ENCODE measurements at places on chromosomes 1 and 21.

DNA sequence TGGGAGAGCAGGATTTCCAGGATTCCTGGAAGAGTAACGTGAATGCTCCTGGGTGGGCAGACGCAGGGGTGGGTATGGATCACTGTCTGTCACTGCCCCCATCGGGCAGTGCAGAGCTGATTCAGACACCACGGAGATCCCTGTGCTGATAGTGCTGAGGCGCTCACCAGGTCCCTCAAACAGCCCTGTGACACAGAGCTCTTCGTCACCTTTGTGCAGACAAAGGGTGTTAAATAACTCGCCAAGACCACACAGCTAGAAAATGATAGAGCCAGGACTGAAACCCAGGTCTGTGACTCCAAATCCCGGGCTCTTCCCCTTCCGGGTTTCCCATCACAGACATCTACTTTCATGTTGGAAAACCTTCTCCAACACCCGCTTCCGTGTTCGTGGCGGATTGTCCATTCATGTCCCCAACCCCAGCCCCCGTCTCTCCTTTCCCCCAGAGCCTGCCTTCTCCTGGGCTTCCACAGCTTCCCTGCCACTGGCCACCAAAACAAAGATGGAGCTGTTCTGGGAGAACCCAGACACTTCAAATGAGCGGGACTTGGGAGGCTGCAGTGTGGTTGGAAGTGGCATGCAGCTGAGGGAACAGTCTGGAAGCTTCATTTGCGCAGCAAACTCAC, 2.6 kb downstream of the EFHD2 start:
- no peak for DNase-seq

DNA sequence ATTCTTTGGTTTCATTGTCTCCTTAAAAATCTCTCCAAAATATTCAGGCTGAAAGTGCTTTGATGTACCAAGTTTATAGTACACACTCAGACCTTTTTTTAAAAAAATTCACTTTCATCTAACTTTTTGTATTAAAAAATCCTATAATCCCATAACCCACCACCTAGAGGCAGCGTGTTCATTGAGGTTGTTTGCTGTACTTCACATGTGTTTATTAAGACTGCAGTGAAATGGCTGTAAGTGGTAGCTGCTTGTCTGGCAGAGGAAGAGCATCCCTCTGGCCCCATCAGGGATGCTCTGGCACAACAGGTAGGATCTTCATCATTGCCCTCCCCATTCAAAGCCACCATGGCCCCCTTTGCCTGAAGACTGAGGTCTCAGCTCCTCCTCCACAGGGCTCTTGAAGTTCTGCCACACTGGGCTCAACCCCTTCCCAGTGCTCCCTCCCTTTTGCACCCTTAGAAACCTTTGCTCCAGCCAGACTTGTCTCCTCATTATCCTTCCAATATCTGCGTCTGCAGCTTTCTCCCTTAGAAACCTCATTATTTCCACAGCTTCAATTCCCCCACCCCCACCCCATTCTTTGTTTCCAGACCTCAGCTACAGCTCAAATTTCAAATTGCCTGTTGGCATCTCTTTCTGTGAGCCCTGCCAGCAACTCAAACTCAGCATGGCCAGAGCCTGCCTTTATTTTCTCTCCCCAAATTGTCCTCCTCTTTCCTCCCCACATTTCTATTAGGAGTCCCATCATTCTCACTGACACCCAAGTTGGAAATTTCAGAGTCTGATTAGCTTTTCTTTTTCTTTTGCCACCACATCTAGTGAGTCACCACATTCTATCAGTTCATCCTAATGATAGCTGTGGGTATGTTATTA, 369.6 kb upstream of the USP24 start:
- no peak for DNase-seq

- no peak for DNase-seq
These were observed 31.6 kb downstream of the ZBTB8OS start for GRCh38 chr1:32618673-32619221.

DNA sequence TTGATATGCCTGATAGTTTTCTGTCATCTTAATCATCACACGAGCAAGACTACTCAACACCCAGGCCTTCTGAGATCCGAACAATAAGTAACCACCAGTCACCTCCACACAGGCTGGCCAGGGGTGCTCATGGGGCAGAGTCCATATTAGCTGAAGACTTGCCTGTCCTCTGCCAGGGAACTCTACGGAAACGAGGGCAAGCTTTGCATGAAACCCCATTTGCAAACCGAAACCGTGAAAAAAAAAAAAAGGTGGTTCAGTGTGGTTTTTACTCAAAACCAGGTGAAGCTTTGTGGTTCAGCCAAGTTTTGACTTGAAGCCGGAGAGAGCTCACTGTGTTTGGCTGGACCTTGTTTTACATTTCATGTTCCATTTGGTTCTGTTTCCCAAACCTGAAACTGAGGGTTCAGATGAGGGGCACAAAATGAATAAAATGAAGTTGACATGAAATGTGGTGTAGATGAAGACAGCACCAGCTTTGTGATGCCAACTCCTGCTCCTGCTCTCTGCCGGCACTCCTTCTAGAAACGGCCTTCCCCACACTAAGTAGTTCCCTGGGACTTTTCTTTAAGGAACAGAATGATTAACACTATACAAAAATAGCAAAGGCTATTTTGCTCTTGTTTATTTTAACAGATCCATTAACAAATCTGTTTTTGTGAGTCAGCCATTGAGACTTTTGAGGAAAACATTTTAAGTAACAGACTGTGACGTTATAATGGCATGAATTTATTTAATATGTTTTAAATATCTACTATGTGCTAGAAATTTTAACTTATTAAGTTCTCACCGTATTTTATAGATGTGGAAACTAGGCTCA, 74.7 kb downstream of the RUNX1 start:
- DNase-seq: no peak
